ENCODE measurements at places on chromosomes 5 and 9.

DNA sequence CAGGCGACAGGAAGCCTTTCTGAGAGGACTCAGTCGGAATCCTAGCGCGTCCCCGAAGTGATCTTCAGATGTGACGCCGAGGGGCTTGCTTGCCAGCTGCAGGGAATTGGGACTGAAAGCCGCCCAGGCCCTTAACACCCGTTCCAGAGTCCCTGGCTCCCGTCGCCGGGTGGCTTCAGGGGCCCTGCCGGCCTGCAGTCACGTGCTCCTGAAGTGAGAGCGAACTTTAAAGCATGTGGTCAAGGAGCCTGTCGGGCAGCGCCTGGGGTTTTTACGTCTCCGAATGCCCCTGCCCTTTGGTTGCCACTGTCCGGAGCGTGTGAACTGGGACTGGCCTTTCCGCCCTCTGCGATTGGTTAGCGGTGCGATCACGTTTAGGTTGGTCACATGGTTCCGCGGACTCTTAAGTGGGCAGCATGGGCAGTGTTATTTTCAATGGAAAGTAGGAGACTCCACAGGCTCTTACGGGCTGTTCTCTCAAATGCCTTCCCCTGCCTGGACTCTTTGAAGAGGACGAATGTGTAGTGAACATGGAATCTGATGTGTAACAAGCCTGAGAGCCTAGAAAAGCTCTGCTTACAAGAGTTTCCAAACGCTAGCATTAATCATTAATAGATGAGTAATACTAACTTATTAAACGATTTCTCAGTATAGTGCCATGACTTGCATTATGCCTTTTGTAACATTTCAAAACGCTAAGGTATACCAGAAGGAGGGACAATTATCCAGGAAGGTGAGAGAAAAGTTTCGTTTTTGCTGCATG lies 1.9 kb downstream of the VLDLR start:
- no peak for DNase-seq

- DNase-seq: no peak
Observed at GRCh38 chr5:33684496-33685159, 207.2 kb downstream of the ADAMTS12 start.

GRCh38 chr5:102154291-102154690 lies 141.8 kb downstream of the SLCO4C1 start:
- DNase-seq: no peak

- DNase-seq: no peak
Observed at GRCh38 chr9:250625-251024, 36.0 kb downstream of the DOCK8 start.

GRCh38 chr5:74327339-74327685 lies 313.2 kb downstream of the ENC1 start:
- DNase-seq: no peak

- DNase-seq: no peak
Observed at GRCh38 chr5:107378218-107378899, 292.4 kb downstream of the EFNA5 start.

Measured in activated CD4-positive, alpha-beta T cell treated with anti-CD3 and anti-CD28 coated beads for 48 hours (primary cell).